ENCODE measurements at places on chromosomes 13 and 19.

- DNase-seq, result no peak
These were observed 282.9 kb upstream of the SLITRK6 start for GRCh38 chr13:86082121-86082520.

DNA sequence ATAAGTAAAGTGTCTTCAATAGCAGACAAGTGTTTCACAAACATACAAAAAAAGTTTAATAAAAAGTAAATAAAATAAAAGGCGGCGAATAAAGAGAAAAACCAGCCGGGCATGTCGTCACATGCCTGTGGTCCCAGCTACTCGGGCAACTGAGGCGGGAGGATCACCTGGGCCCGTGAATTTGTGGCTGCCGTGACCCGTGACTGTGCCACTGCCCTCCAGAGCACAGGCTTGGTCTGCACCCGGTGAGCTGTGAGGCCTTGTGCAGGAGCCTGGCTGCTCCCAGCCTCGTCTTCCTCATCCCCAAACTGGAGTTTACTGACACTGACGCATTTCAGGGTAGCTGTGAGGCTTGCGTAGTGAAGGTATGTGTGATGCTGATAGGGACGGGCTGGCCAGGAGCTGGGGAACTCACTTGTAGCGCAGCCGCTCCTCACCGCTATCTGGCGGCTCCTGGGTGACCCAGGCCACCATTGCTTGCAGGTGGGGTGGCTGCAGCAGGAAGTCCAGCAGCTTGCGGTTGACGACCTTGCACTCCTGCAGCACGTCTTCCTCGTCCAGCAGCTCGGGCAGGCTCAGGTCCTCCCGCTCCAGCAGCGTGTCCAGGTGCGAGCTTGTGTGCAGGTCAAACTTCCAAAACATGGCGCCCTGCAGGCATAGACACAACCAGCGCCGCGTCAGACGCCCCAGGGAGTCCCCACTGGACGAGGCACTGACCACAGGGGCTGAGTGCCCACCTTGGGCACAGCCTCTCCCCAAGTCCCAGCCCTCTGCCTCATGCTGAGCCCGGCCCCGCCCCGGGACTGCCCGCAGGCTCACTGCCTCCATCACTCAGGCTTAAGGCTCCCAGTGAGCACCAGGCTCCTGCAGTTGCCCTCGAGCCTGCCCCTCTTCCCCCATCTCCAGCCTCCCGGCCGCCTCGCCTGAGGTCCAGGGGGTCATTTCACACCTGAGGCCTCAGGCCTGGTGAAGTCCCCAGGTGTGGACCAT lies 12.1 kb downstream of the PPP6R1 start:
- DNase-seq, result no peak

- DNase-seq, result no peak
These were observed 880 bp downstream of the FGF9 start for GRCh38 chr13:21671620-21672286.

- peak; percentile 83 for DNase-seq
These were observed 29.1 kb downstream of the ZNF787 start for GRCh38 chr19:56091751-56092546.

DNA sequence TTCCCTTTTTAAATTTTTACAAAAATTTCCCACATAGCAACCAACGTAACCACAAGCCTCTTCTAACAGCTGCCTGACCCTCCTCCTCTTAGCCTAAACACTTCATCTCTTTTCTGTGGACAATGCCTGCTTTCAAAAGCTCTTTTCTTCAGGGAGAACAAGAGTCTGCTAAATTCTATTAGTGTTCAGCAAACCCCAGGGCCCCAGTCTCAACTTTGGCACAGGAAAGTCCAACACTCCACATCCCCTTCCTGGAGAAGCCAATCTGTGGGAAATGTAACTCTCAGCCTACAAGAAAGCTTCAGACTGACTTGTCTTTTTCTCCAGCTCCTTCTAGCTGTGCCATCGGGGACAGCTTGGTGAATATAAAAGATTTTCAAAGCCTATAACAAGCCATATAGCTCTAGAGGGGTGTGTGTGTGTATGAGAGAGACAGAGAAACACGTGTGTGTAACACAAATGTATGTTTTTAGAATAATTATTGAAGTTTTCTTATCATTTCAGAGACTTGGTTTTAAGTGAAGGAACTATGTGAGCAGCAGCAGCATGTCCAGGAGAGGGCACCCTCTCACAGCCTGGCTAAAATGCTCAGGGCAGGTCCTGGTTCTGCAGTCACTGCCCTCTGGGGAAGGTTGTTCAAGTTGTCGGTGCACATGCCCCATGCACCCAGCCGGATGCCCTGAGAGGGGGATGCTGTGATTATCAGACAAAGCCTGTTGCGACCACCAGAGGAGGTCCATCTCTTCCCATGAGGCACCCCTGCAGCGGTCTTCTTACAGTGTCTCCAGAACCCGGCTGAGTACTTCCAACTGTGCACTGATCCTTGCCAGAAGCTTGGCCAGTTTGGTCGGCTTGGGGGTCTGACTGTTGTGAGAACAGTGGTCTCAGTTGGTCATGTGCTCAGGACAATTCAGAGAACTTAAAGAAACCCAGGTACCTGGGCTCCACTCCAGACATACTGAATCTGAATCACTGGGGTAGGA lies 34.4 kb downstream of the CCDC70 start:
- DNase-seq, result no peak

DNA sequence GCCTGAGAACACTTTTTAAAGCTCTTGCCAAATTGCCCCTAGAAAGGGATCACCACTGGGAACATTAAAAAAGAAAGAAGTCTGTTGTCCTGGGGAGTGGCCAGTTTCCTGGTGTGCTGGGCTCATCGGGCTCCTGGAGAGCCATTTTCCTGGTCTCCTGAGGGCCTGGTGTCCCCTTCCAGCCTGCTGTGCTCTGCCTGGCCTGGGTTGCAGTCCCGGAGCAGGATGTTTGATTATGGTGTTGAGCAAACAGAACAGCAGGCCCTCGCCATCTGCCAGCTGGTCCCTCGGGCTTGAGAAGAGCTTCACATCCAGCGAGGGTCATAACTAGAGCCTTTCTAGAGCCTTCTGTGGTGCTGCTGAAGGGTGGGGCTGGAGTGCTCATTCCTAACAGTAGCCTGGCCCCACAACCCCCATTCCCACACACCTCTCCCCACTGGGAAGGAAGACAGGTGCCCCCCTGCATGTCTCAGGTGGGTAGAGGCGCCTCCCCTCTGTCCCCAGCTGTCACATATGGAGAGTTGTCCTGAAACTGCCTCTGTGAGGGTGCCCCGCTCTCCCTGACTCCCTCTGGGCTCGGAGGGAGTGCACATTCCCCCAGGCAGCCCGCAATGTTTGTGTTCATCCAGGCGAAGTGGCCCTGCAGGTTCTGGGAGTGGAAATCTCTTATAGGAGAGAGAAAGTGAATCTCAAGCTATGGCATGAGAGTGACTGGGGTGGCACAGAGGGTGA lies 151.1 kb downstream of the SIPA1L3 start:
- peak; percentile 28 for DNase-seq

DNA sequence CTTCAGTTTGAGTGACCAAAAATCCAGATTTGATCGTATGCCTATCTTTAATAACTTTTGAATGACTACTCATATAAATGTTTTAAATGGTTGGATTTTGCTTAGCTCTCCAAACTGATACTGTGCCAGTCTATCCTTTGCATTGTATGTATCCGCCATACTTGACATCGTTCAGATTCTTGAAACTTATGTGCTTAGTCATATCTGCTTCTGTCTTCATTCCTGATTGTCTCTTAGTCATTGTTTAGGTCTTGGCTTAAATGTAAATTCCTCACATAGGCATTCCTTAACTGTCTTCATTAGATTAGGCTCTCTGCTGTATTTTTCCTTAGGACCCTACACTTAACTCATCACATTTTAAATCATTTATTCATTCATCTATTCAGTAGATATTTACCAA lies 126.0 kb downstream of the PCCA start:
- no peak for DNase-seq

GRCh38 chr13:110154410-110154933 lies 152.5 kb downstream of the COL4A1 start:
- no peak for DNase-seq

DNA sequence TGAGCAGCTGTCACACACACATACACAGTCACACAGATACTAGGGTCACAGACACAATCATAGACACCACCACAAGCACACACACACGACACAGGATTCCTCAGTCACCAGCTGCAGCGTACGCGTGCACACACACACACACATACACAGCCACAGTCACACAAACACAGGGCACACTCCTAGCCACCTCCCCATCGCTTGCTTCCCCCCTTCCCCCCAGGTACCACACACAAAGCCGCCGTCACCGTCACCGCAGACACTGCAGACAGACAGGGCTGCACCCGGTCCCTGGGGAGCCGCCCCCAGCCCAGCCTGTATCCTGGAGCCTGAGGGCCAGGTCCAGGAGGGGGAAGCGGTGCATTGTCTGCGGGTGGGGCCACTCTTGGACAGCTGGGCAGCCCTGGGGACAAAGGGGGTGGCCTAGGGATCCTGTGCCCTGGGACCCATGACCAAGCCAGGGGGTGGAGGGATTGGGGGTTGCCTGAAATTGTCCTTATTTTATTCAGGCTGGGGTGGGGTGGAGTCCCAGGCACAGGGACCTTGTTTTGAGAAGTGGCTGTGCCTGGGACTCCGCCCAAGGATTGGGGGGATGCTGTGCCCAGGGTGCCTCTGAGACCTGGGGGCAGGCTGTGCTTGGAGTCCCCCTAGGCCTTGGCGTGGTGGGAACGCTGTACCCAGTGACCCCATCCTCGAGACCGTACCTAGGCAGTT lies 957 bp downstream of the NUMBL start:
- no peak for DNase-seq

DNA sequence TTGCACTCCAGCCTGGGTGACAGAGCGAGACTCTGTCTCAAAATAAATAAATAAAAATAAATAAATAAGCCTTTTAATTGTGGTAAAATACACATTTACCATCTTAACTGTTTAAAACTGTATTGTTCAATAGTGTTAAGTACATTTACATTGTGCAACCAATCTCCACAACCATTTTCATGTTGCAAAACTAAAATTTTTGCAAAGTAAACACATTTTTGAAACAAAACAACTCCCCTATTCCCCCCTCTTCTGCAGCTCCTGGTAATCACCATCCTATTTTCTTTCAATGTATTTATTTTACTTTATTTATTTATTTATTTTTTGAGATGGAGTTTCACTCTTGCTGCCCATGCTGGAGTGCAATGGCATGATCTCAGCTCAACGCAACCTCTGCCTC lies 5.8 kb upstream of the B9D2 start:
- no peak for DNase-seq

DNA sequence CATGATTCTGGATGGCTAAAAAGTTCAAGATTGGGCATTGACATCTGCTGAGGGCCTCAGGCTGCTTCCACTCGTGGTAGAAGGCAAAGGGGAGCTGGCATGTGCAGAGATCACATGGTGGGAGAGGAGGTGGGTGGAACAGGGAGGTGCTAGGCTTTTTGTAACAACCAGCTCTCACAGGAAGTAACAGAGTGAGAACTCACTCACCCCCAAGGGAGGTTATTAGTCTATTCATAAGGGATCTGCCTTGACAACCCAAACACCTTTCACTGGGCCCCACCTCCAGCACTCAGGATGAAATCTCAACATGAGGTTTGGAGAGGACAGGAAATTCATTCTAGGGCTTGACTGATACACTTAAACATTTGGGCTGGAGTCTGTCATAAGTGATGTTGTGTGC lies 197.7 kb upstream of the RNF113B start:
- no peak for DNase-seq

DNA sequence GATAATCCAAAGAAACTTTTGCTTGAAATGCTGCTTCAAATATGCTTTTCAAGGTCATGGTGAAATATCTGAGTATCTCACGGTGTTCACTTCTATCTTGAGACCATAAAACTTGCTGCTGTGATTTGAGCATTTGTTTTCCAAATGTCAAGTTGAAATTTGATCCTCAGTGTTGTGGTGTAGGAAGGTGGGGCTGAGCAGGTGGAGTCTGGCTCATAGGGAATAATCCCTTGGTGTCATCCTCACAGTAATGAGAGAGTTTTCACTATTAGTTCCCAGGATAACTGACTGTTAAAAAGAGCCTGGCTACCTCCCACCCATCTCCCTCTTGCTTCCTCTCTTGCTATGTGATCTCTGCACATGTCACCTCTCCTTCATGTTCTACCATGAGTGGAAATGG lies 858.0 kb upstream of the SLITRK5 start:
- DNase-seq, result no peak

- no peak for DNase-seq
These were observed 8.9 kb downstream of the KHSRP start for GRCh38 chr19:6415591-6416190.

- peak; percentile 10 for DNase-seq
These were observed 3.8 kb downstream of the ATP12A start for GRCh38 chr13:24683838-24684599.

DNA sequence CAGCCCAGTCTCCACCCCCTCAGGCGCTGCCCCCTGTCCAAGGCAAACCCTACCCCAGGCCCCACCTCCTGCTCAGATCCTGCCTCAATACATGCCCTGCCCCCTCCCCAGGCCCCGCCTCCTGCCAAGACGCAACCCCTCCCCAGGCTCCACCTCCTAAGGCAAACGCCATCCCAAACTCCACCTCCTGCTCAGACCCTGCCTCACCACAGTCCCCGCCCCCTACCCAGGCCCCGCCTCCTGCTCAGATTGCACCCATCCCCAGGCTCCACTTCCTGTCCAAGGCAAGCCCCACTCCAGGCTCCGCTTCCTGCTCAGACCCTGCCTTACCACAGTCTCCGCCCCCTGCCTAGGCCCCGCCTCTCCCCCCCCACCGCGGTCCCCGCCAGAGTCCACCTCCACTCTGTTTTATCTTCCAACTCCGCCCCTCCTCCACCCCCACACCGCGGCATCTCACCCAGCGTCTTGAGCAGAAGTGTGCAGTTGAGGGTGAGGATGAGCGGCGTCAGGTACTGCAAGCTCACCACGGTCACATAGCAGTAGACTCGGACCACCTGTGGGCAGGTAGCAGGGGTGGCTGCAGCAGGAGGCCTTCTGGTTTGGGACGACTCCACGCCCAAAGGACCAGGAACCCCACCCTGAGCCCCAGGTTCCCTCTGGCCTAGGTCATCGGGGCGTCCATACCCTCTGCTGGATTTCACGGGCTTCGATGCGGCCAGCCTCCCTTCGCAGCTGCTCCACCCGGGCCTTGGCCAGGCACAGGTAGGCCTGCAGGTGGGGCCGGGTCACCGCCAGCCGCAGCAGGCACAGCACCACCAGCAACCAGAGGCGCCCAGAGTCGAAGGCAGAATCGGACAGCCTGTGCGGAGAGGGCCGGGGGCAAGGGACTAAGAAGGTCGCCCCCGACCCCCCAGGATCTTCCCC lies 17.7 kb downstream of the TMEM161A start:
- DNase-seq, result peak; percentile 26

DNA sequence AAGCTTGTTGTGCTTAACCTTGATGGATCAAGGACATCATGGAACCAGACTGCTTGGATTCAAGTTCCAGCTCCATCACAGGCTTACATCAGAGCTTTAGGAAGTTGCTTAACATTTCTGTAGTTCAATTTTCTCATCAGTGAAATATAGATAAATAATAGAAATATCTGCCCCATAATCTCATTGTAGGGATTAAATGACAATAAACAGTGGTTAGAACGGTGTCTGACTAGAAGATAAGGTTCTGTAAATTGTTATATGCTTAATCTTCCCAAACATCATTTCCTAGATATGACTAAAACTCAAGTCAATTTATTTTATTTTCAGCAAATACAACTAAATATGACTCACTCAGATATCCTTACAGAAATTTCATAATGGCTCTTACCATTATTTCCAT lies 83.5 kb downstream of the SLITRK1 start:
- DNase-seq, result no peak
